ENCODE measurements at places on chromosomes 16 and 17.

- DNase-seq = no peak
Observed at GRCh38 chr16:88652762-88653063, 1.9 kb upstream of the CYBA start.

GRCh38 chr17:27526604-27527002 is 70.4 kb downstream of the KSR1 start:
- no peak for DNase-seq

- DNase-seq = peak; percentile 71
Observed at GRCh38 chr16:52068447-52069074, 478.4 kb downstream of the TOX3 start.

GRCh38 chr16:85485379-85485778 is 127.7 kb upstream of the GSE1 start:
- peak; percentile 74 for DNase-seq

DNA sequence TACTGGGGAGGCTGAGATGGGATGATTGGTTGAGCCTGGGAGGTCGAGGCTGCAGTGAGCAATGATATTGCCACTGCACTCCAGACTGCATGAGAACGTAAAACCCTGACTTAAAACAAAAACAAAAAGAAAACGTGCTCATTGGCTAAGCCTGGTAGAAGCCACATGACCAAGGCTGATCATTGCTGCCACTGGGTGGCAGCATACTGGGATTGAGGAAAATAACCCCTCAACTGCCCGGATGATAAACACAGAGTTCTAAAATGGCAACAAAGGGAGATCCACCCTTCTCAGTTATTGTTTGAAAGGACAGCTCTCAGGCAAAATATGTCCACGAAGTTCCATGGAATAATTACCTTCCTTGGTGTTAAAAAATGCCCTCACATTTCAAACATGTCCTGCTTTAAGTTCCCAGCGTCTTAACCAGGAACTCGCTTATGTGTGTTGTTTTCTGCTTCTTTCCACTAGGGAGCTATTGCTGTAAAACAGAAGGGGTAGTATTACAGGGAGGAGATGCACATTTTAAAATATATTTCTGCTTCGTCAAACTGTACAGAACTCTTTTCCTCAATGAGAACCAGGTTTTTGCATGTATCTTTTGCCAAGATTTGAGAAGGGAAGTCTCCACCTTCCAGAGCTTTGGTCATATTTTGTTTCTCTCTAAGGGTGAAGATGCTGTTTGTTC is 675.3 kb downstream of the MAF start:
- DNase-seq = no peak

DNA sequence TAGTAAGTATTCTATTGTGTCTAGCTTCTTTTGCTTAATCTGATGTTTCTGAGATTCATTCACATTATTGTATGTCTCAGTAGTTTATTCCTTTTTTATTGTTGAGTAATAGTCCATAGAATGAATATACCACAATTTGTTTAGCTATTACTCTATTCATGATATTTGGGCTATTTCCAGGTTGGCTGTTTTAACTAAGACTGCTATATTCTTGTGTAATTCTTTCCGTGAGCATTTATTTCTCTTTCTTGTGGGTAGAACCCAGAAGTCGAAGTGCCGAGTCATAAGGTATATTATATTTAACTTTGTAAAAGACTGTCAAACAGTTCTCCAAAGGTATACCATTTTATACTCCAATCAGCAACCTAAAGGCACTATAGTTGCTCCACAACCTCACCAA is 160.8 kb downstream of the ANKFN1 start:
- no peak for DNase-seq

DNA sequence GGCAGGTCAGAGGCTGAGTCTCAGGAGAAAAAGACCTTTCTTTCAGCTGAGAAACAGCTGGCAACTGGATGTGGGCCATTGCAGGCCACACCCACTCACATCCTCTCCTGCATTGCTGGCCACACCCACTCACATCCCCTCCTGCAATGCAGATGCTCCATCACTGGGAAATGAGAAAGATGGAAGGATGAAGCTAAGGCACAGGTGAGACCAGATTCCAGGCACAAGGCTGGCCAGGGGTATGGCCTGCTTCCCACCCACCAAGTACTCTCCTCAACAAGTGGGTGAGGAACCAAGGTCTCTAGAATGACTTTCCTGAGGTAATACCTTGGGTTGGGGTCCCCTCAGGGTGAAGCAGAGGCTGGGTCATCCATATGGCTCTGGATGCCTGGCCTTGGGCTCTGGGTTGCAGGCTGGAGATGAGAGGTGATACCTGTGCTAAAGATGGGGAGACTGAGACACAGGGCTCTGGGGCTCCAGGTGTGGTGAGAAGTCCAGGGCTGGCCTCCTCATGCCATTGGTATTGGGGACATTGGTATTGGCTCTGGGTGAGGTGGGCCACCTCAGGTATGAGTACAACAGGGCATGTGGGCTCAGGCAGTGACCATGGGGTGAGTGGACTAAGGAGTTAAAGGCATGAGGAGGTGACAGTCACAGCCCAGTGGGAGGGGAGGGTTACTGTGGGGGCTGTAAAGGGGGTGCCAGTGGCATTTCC is 1726.8 kb downstream of the TP53TG3F start:
- no peak for DNase-seq

- DNase-seq = no peak
Observed at GRCh38 chr16:3004781-3005284, 7.9 kb upstream of the CLDN9 start.

- no peak for DNase-seq
Observed at GRCh38 chr17:17295141-17295540, 8.0 kb upstream of the NT5M start.

GRCh38 chr17:62791767-62792446 is 16.2 kb downstream of the MARCHF10 start:
- no peak for DNase-seq

- DNase-seq = no peak
Observed at GRCh38 chr16:19748389-19749168, 30.5 kb downstream of the IQCK start.

DNA sequence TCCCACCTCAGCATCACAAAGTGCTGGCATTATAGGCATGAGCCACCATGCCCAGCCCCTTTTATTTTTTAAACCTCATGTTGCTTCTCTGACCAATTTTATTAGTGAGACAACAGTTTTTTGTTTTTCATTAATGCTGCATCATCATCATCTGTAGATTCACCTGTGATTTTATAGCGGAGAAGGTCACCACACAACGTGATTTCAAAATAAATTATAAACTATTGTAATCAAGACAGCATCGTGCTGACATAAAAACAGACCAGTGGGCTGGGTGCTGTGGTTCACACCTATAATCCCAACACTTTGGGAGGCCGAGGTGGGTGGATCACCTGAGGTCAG is 28.7 kb upstream of the METTL9 start:
- DNase-seq = no peak

DNA sequence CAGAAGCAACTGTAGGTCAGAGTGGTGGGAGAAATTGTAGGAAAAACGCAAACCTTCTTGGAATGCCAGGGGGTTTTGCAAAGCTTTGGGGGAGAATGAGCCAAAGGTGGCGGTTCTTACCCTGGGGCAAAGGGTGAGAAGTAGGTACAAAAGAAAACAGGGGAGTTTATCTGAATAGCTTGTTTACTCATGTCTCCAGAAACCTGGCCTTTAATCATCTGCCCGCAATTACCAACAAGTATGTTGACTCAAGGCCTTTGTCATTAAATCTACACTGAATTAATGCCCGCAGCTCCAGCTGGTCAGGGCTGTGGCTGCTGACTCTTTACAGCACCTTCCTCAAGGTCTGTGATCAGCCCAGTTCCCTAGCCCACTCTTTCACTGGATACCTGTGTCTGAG is 320.1 kb downstream of the CBLN1 start:
- no peak for DNase-seq

DNA sequence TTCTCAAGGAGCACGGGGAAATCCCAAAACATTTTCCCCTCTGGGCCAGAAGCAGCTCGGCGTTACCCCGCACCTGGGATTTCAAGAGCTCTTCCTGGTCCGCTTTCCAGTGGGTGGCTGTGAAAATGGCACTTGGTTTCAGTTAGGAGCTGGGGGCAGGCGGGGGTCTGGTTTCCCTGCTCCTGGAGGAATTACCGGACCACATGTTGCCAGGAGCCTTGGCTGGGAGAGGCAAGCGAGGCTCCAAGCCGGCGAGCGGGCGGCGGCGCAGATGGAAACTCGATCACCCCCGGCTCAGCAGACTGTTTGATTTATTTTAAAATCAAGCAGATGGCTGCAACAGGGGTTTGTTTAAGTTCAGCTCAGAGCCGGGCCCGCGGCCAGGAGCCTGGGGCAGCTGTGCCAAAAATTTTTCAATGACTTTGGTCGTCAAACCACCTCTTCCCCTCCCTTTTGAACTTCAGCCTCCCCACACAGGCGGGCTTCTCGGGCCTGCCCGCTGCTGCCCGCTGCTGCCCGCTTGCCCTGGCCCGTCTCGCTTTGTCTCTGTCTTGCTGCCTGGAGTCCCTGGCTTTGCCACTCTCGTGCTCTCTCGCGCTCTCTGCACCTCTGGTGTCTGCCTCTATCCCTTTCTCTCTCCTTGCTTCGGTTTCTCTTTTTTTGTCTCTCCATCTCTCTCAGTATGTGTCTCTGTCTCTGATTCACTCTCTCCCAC is 108.0 kb upstream of the CIBAR2 start:
- peak; percentile 93 for DNase-seq

DNA sequence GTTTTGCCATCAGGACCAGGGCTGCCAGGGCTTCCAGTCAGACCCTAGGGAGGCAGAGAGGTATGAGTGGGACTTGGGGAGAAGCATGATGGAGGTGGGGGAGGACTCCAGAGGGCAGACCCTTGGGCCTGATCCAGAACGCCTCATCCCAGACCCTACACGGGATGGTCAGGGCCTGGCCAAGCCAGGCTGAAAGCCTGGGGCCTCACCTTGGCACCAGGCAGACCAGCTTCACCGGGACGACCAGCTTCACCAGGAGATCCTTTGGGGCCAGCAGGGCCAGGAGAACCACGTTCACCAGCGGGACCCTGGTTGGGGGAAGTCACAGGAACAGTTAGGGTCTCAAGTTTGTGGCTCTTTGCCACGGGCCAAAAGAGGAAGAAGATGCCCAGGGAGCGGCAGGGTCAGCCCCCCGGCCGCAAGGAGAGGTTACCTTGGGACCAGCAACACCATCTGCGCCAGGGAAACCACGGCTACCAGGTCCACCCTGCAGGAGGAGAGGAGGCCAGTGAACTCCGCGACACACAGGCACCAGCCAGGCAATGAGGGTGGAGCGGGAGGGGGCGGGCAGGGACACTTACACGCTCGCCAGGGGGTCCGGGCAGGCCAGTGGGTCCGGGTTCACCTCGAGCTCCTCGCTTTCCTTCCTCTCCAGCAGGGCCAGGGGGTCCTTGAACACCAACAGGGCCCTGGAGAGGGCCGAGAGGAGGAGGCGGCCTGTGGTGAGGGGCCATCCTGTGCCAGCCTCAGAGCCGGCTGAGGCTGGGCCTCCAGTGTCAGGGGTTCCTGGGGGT is 7.1 kb downstream of the COL1A1 start:
- no peak for DNase-seq

GRCh38 chr16:53974484-53975080 is 270.6 kb downstream of the FTO start:
- no peak for DNase-seq

- DNase-seq = no peak
Observed at GRCh38 chr16:4011940-4012629, 104.2 kb downstream of the ADCY9 start.

DNA sequence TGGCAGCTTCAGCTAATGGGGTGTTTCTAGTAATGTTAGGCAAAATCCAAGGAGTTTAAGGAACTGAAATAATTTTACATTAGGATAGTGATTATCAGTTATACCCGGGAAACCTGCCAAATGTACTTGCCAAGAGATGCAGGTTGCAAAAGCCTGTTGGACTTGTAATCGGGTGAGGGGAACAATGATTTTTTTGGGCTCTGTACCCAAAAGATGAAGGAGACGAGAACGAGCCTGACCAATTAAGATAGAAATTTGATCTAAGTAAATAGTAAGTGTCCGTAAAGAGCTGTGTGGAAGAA is 56.3 kb upstream of the ARL4D start:
- DNase-seq = peak; percentile 17

GRCh38 chr16:79163691-79164387 is 436.7 kb downstream of the MAF start:
- DNase-seq = no peak

- DNase-seq = no peak
Observed at GRCh38 chr17:27244011-27244410, 49.9 kb upstream of the WSB1 start.

DNA sequence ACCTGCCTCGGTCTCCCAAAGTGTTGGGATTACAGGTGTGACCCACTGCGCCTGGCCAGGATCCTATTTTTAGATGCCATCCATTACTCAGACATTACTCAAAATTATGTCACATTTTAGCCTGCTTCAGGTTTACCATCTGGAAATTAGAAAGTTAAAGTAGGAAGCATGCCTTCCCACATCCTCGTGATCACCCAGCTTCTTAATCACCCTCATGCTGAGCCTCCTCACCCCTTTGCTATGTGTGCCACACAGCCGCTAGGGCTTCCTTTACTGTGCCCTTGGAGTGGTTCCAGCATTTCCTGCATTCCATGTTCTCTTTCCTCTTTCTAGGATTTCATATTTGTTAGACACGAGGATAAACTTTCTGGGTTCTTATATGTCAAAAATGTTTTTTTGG is 9.3 kb downstream of the ADORA2B start:
- DNase-seq = no peak

- no peak for DNase-seq
Observed at GRCh38 chr17:82881900-82882714, 42.3 kb upstream of the ZNF750 start.
